ENCODE measurements at places on chromosomes 1 and 21.

DNA sequence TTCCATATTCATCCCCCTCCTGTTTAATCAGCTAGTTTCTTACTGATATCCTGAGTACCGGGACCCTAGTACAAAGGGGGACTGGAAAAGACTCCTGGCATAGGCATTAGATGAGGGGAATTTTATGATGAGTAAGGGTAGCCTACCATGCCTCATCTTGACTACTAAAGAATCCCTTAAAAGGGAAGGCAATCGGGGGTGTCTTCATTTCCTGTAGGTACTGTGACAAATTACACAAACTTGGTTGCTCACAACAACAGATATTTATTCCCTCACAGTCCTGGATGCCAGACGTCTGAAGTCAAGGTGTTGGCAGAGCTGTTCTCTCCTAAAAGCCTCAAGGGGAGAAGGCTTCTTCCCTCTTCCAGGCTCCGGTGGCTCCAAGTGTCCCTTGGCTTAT lies 28.9 kb upstream of the RUNX1 start:
- DNase-seq: no peak

DNA sequence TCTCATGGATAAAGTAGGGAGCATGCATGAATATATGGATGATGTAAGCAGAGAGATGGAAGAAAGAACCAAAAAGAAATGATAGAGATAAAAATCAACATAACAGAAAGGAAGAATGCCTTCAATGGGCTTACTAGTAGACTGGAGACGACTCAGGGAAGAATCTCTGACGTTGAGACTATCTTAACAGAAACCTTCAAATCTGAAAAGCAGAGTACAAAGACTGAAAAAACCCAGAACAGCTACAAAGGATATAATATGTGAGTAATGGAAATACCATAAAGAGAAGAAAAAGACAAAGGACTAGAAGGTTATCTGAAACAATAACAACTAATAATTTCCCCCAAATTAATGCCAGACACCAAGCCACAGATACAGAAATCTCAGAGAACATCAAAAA lies 18.3 kb upstream of the SELP start:
- no peak for DNase-seq

GRCh38 chr1:206768472-206769303 lies 1.9 kb upstream of the IL19 start:
- no peak for DNase-seq

DNA sequence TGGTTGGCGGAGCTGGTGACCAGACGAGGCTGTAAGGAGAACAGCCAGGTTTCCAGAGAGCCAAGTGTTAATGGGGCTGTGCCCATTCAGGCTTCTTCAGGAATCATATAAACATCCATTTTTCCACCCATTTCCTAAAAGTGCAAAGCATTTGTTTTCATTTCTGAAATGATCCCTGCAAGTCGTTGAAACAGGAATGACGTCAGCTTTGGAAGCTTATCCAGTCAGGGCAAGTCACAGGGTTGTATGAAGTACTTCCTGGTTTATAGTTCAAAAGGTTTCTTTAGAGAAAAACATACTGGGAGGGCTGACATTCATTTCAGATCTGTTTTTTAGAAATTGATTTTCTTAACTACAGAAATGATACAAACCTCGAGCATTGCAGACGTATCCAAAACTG lies 29.2 kb downstream of the IGSF5 start:
- no peak for DNase-seq

DNA sequence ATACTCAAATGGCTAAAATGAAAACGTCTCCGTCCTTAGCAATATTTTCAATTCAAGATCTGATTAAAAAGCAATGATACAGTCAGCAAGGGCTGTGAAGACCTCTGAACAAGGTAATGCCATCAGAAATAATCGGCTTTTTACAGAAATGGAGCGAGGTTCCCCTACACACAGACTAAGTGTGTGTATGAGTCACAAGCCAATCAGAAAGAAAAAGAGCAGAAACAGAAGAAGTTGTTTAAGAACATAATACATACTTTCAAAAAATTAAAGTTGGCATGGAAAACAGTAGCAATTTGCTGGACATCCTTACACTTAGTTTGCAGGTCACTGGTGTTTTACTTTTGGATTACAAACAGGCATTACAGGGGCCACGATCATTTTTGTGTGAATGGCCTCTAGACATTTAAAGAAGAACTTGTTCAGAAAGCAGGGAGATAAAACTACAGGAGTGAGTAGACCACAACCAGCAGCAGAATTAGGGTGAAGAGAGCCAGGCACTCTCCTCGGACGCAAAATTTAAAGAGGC lies 350.0 kb upstream of the RUNX1 start:
- DNase-seq: no peak

GRCh38 chr1:67342076-67342890 lies 34.6 kb downstream of the IL12RB2 start:
- no peak for DNase-seq

GRCh38 chr21:42989816-42990650 lies 15.7 kb downstream of the PKNOX1 start:
- DNase-seq: no peak

GRCh38 chr1:119227456-119227855 lies 87.0 kb upstream of the WARS2 start:
- DNase-seq: no peak

GRCh38 chr1:31944205-31945089 lies 6.3 kb upstream of the PTP4A2 start:
- no peak for DNase-seq

DNA sequence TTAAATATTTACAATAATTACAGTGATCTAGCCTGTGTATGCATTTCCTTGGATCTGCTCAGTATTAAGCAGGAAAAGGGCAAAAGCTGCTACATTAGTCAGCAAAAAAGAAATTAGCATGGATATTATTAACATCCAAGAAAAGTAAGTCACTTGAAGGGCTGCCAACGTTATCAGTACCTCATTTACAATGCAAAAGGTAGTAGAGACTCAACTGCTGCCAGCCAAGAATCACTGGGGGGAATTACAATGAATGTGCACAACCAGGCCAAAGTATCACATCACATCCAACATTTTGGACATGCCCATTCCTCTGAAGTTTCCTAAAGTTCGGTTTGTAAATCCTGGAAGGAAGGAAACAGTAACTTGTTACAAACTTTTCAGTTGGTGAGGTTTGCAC lies 1.9 kb downstream of the CNN3 start:
- DNase-seq: no peak

DNA sequence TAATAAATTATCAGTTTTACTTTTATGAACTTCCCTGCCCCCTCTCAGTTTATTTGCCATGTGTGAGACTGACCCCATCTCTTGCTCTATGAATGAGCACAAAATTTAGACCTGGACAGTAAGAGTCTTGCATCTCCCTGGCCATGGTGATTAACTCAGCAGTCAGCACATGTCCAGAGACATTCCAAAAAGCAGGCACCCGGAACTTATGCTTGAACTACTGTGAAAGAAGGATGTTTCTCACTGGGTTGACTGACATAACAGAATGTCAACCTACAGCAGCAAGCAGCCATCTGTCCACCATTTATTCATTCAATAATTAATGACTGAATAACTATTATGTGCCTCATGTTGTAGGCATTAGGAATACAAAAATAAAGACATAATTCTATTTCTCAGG lies 11.3 kb upstream of the SEC16B start:
- DNase-seq: no peak

DNA sequence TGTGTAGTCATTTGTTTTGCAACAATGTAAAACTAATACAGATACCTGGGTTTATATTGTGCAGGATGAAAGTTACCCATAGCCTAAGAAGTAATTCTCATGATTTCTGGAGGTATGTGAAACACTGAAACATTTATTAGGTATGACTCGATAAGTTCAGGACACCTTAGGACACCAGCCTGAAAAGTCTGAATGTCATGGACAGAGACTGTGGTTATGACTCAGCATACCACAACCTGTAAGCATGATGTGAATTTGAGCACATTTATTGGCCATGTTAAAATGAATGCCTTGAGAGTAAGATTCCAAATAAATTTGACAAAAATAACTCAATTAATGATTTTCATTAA lies 1471.7 kb upstream of the B3GALT2 start:
- DNase-seq: no peak

DNA sequence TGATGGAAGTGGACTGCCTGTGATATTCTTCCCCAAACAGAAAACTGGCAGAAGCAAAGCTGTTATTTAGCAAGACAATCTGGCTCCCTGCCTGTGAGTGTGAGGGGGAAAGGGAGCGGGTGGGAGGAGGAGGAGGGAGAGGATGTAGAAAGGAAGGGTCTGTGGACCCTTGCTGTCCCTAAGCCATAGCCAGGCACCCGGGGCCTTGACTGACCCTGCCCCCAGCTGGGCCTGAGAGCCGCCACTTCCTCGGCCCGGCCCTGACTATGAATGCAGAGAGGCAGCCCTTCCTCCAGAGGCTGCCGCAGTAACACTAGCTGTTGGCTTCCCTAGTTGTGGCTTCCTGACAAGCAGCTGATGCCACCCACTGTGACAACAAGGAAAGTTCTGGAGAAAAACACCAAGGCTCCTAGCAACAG lies 13.9 kb downstream of the PLA2G2F start:
- DNase-seq: no peak
